Foreskin keratinocyte (primary cell): ENCODE measurements at places on chromosomes 7 and 10. TPM values are rescaled to one million over a fixed set of nuclear protein-coding genes. Genes with fewer than 3 reads are reported as not detected.

- no peak for DNase-seq
Measured at GRCh38 chr7:3495530-3495929, 194.5 kb downstream of the SDK1 start.

DNA sequence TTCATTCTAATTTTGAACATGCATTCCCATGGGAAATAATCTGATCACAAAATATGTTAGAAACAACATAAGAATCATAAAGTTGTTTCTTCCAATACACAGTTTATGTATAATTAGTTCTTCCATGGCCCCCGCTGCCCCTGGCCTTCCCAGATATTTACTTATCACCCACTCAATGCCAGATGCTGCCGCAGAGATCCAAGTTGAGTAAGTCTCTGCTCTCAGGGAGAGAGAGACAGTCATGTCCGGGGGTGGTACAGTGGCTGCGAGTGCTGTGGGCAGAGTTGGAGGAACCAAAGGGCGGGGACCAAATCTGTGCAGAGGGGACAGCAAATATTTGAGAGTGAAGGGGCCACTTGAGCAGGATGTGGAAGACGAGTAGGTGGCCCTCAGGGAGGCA, 37.1 kb downstream of the COL26A1 start:
- no peak for DNase-seq

DNA sequence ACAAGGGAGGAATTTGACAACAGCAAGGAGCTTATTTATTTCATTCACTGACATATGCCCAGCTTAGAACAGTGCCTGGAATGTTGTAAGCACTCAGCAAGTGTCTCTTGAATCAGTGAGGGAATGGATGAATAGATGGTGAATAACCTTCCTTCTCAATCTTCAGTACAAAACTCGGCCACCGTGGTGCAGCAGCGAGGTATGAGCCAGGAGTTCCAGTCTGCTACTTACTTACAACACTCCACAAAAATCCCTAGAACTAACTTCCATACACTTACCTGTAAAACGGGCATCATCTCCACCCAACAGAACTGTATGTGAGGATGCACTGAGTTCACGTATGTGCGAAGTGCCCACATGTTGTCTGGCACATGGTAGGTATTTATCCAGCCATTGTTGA, 237.4 kb downstream of the WDR11 start:
- DNase-seq = no peak

GRCh38 chr10:12512332-12513002, 163.1 kb downstream of the CAMK1D start:
- DNase-seq = no peak

GRCh38 chr10:127934383-127934782, 27.5 kb downstream of the PTPRE start:
- DNase-seq = no peak

GRCh38 chr10:64080071-64080470, 558.9 kb downstream of the REEP3 start:
- DNase-seq = no peak

GRCh38 chr10:7291487-7292270, 119.2 kb downstream of the SFMBT2 start:
- DNase-seq = no peak

DNA sequence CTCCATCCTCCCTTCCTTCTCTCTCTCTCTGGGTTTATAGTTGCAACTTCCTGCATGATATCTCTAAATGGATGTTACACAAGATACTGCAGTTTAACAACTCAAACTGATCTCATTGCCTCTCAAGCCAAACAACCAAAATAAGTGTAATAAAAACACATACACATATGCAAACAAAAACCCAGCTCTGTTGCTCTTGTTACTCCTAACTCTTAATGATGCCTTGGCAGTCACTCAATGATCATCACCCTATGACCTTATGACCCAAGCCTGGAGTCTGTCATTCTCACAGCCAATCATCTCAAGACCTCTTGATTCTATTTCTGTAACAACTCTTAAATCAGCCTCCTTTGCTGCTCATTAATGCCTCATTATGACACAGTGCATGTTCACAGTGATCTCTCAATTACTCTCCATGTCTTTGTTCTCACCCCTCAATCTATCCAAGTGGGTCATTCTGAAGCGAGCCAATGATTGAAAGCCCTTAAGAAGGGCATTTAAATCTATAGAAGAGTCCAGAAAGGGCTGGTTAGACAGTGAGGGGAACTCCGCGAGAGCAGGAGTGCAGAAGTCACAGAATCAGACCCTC, 210.9 kb downstream of the INHBA start:
- DNase-seq = no peak

GRCh38 chr7:2725178-2726105, 37.4 kb downstream of the AMZ1 start:
- no peak for DNase-seq

- DNase-seq = peak; percentile 66
Measured at GRCh38 chr10:17062009-17062408, 67.6 kb downstream of the CUBN start.

DNA sequence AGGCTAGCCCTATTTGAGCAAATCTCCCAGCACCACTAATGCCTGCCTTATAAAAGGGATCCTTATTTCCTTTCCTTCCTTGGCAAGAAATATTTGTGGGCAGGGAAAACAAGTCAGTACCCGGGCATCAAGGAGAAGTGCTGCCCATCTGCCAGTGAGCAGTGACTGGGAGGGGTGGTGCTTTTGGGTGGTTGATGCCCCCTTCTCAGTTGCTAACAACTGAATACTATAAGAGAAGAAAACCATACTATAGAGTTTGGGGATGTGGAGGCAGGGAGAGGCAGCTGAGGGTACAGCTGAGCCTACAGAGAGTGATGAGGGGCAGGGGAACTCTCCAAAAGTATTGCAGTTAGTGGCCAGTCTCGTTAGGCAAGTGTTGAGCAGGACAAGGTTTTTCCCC, 39.3 kb downstream of the OGDH start:
- DNase-seq = no peak

GRCh38 chr10:19952224-19953010, 136.2 kb downstream of the PLXDC2 start:
- DNase-seq = peak; percentile 71

GRCh38 chr7:29126804-29127203, 19.5 kb downstream of the CPVL start:
- no peak for DNase-seq

- no peak for DNase-seq
Measured at GRCh38 chr7:5215313-5215712, 25.3 kb downstream of the WIPI2 start.

GRCh38 chr10:97512993-97513392, 14.3 kb downstream of the UBTD1 start:
- DNase-seq = no peak

GRCh38 chr7:38142736-38143135, 35.3 kb upstream of the STARD3NL start:
- DNase-seq = no peak

DNA sequence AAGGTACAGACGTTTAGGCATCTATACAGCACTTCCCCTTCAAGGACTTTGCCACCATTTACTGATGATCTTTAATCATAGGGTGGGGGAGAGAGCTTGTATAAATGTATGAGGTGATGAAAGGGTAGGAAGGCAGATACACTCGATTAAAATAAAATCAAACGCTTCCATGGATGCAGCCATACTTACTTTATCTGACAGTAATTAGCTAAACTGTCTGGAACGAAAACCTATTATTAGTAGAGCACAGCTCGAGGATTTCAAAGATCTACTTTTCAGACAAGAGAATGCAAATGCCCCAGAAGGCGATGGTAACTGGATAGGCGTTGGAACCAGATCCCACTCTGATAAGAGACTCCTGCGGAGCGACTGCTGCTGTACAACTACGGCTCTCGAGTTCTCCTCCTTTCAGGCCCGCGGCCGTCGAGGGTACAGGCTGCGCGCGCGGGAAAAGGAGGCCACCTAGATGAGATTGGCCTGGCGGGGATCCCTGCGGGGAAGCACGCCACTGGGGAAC, 3.1 kb upstream of the NKX2-3 start:
- no peak for DNase-seq

- no peak for DNase-seq
Measured at GRCh38 chr7:36766451-36766850, 42.2 kb upstream of the AOAH start.

- DNase-seq = no peak
Measured at GRCh38 chr7:9719303-9719702, 1254.4 kb upstream of the PHF14 start.

DNA sequence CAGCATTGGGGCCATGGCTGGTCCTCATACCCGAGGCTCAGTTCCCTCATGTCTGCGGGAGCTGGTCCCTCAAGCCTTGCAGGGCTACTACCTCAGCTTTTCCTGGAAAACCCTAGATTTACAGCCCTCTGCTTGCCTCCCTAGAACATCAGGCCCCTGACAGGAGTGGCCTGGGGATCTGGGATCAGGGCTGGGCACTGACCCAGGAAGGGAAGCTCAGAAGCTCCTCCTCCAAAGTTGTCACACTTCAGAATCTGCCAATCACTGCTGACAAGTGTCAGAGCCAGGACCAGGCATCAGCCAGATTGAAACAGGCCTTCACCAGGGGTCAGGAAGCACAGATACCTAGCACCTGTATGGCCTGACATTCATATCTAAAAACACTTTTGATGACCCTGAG, 115.2 kb downstream of the GRID1 start:
- DNase-seq = no peak

DNA sequence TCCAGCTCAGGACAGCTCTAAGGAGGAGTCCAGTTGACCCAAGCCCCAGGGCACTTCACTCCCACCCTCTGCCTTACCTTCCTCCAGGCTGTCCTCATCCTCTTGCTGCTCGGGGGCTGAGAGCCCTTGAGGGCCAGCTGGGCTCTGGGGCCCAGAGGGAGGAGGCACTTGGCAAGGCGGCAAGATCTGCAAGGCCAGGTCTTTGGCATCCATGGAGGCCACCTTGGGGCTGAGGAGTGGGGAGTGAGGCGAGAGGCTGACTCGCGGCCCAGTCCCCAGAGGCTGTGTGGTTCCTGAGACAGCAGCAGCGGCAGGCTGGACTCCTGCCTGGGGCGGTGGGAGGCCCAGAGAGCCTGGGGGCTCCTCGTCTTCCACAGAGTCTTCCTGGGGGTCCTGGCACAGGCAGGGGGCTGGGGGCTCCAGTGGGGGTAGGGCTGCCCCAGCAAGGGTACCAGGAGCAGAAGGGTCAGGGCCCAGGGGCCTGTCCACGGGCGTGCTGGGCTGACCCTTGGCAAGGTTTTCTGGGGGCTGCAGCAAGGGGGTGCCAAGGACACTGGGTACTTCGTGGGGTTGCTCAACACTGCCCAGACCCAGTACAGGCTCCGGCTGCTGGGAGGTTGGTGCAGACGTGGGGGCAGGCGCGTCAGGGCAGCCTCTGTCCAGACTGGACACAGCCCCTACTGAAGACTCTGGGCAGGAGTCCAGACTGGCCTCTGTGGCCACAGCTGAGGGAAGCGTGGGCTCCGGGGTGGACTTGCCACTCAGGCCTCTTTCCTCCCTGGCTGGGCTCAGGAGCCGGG, 6.5 kb downstream of the NACAD start:
- DNase-seq = no peak

- no peak for DNase-seq
Measured at GRCh38 chr10:90644165-90644564, 213.7 kb downstream of the HTR7 start.

The CCDC172 gene
- total RNA-seq = not detected in 2 replicates

The WNT2 gene
- total RNA-seq = not detected in 2 replicates

The ARHGAP22 gene
- total RNA-seq = 5.2 and 7.1 TPM in 2 replicates

The ANKRD61 gene
- total RNA-seq = 0.14 and 0.28 TPM in 2 replicates

The CTAGE4 gene
- total RNA-seq = 1.4 and 7.2 TPM in 2 replicates

The CCL24 gene
- not detected in 2 replicates for total RNA-seq

The TYSND1 gene
- total RNA-seq = 12.2 and 12.3 TPM in 2 replicates

The FBXL13 gene
- total RNA-seq = 0.17 and 0.35 TPM in 2 replicates

The MYL10 gene
- total RNA-seq = not detected in 2 replicates

The ATP5F1C gene
- 286 and 291 TPM in 2 replicates for total RNA-seq

The NOS3 gene
- total RNA-seq = 3.4 and 5.3 TPM in 2 replicates

The VWDE gene
- total RNA-seq = 1.0 and 2.9 TPM in 2 replicates

The UROS gene
- total RNA-seq = 56.2 and 58.3 TPM in 2 replicates

The GRB10 gene
- 13.4 and 22.6 TPM in 2 replicates for total RNA-seq
